Nephron progenitor cell (in vitro differentiated cells): ENCODE measurements at places on chromosomes 11 and 22.
A peak's percentile ranks its signal among the peaks of the same experiment; 100 is the strongest.

DNA sequence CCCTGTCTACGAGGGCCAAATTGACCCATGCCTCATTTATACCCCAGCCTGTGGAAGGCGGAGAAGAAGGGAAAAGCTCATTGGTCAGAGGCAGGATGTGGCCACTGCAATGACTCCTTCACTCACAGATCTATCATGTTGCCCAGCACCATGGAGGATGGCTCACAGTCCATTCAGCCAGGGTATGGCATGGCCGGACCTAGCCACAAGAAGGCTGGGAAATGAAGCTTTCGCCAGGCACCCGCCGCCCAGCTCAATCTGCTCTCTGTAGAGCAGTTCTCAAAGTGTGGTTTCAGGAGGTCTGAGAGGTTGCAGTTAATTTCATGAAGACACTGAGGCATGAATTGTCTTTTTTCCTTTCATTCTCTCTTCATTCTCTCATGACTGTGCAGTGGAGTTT is 40.6 kb upstream of the LINC01488 start:
- peaks cover 68% of the 10 kb centered on the region for H3K4me1 ChIP-seq
- no peak for DNase-seq
- H3K27ac ChIP-seq: no peak overlapping the region

- peaks cover 2% of the 10 kb centered on the region for H3K4me1 ChIP-seq
- no peak overlapping the region for H3K4me3 ChIP-seq
- H3K27ac ChIP-seq: no peak overlapping the region
- H3K27me3 ChIP-seq: peaks cover 11% of the 10 kb centered on the region
- no peak for DNase-seq
- no peaks in the 10 kb centered on the region for H3K36me3 ChIP-seq
Measured at GRCh38 chr22:44561139-44561840, 63.3 kb upstream of the RTL6 start.

GRCh38 chr11:112837162-112837826 is 123.9 kb upstream of the NCAM1 start:
- H3K4me3 ChIP-seq: no peak overlapping the region
- peak overlapping the region; percentile 96 for H3K27ac ChIP-seq
- DNase-seq: no peak
- H3K27me3 ChIP-seq: peaks cover 3% of the 10 kb centered on the region

- H3K4me1 ChIP-seq: peaks cover 20% of the 10 kb centered on the region
- DNase-seq: peak; percentile 64
- no peaks in the 10 kb centered on the region for H3K27me3 ChIP-seq
- H3K27ac ChIP-seq: no peak overlapping the region
- H3K36me3 ChIP-seq: peaks cover 59% of the 10 kb centered on the region
- H3K4me3 ChIP-seq: no peak overlapping the region
Measured at GRCh38 chr22:25193548-25193947, 6.1 kb upstream of the CRYBB3 start.

DNA sequence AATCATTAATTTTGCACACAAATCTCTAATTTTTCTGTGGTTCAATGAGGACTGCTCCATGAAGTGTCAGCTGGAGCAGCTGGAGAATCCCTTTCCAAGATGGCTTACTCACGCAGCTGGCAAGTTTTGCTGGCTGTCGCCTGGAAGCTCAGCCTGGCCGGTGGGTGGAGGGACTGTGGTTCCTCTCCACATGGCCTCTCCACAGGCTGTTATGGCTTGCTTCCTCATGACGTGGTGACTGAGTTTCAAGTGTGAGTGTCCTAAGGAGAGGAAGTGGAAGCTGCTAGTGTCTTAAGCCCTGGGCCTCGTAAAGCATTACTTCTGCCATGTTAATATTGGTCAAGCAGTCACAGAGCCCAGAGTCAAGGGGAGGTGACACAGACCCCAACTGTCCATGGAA is 14.0 kb upstream of the NRIP3 start:
- no peak overlapping the region for H3K4me3 ChIP-seq
- DNase-seq: no peak
- no peaks in the 10 kb centered on the region for H3K36me3 ChIP-seq
- H3K27ac ChIP-seq: no peak overlapping the region
- no peaks in the 10 kb centered on the region for H3K4me1 ChIP-seq
- H3K27me3 ChIP-seq: peaks cover 22% of the 10 kb centered on the region

- peaks cover 38% of the 10 kb centered on the region for H3K36me3 ChIP-seq
- H3K27me3 ChIP-seq: no peaks in the 10 kb centered on the region
- no peak overlapping the region for H3K4me3 ChIP-seq
- H3K4me1 ChIP-seq: peaks cover 28% of the 10 kb centered on the region
Measured at GRCh38 chr11:110098645-110099044, 5.5 kb downstream of the ZC3H12C start.

DNA sequence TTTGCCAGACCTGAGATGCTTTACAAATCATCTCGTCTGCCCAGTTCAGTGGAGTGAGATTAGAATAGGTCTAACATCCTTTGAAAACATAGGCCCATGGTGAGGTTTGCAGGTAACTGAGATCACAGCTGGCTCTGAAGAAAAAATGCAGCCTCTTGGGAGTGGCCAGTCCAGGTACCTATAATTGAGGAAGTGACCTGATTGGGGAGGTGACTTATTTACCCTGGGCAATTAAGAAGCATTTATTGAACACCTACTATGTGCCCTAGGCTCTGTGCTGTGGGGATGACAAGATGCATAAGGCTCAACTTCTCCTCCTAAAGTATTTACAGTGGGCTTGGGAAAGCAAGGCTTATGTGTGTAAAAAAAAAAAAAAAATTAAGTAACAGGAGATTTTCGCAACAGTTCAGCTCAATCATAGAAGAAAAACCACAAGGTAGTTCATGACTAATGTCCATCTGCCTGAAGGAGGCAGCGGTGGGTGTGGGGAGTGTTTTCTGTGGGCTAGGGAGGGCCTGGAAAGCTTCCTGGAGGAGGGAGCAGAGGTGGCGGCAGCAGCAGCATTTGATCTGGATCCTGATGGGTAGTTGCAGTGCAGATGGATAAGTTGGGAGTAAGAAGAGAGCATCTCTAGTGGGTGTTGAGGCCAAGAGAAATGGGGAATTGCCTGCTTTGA is 16.1 kb downstream of the MICAL2 start:
- H3K4me1 ChIP-seq: peaks cover 14% of the 10 kb centered on the region
- no peaks in the 10 kb centered on the region for H3K36me3 ChIP-seq
- peaks cover 22% of the 10 kb centered on the region for H3K27me3 ChIP-seq
- H3K27ac ChIP-seq: no peak overlapping the region

DNA sequence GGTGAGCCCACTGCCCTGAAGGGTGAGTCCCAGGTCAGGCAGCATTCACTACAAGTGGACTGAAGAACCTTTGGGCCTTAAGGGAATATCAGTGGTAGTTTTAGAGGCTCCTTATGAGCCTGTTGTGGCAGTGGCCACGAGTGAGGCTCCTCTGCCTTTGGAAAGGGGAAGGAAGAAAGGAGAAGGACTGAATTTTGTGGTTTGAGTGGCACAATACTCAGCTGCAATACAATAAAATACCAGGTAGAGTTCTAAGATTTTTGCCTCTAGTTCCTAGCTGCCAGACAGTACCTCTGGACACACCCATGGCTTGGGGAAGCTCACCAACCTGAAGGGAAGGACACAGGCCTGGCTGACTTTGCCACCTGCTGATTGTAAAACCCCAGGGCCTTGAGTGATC is 260.9 kb downstream of the DYNC2H1 start:
- no peaks in the 10 kb centered on the region for H3K27me3 ChIP-seq
- H3K27ac ChIP-seq: no peak overlapping the region
- peaks cover 40% of the 10 kb centered on the region for H3K36me3 ChIP-seq
- H3K4me1 ChIP-seq: no peaks in the 10 kb centered on the region
- no peak overlapping the region for H3K4me3 ChIP-seq

GRCh38 chr11:44308923-44309477 is 939 bp downstream of the ALX4 start:
- H3K27ac ChIP-seq: no peak overlapping the region
- H3K36me3 ChIP-seq: no peaks in the 10 kb centered on the region
- peak overlapping the region; percentile 80 for H3K4me3 ChIP-seq
- peak; percentile 52 for DNase-seq
- peaks cover 49% of the 10 kb centered on the region for H3K4me1 ChIP-seq

DNA sequence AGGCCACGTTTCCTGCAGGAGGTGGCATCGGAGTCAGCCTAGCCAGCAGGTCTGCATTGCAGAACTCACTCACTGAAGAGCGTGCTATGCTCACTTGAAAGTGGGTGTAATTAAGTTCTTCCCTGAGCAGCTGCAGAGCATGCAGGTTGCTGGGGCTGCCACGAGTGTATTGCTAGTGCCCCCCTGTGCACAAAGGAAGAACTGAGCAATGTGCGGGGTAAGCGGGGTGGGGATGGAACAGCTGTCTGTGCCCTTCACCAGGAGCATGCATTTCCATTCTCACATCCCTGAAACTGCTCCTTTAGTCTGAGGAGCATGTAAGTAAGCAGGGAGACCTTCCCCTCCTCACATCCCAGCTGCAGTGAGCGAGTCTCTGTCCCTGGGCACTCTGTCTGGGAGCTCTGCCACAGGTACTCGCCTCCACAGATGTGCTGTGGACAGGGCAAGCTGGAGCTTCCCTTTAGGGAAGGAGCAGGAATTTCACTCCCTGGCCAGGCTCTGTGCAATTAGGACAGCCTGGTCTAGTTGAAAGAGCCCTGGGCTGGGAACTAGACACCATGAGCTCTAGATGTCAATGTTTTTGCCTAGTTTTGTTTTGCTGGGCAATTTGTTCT is 1031.8 kb downstream of the NTM start:
- H3K27ac ChIP-seq: no peak overlapping the region
- peaks cover 35% of the 10 kb centered on the region for H3K27me3 ChIP-seq
- no peaks in the 10 kb centered on the region for H3K36me3 ChIP-seq

- no peak for DNase-seq
- H3K27ac ChIP-seq: no peak overlapping the region
- H3K4me3 ChIP-seq: no peak overlapping the region
Measured at GRCh38 chr11:535210-535518, 212 bp downstream of the HRAS start.

DNA sequence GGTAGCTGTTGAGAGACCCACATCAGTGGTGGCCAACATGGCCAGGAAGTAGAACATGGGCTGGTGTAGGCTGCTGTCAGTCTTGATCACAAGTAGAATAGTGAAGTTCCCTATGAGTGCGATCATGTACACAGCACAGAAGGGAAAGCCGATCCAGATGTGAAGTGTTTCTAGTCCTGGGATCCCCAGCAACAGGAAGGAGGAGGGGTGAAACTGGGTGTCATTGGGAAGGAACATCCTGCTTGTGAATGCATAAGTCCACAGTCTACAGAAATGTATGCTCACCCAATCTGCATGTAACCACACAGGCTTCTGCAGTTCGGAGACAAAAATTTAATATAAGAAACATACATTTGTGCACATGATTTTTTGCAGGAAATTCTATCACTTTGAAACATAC is at the start of gene OR52E2:
Gene OR52E2 (minus strand): TSS at position 237 of the 400 bp plus-strand sequence. CDS start 0 bp downstream, at position 237.
- peaks cover 8% of the 10 kb centered on the region for H3K4me1 ChIP-seq
- H3K27me3 ChIP-seq: no peaks in the 10 kb centered on the region
- DNase-seq: no peak

GRCh38 chr11:113521737-113522517 is 46.7 kb upstream of the DRD2 start:
- no peaks in the 10 kb centered on the region for H3K4me1 ChIP-seq
- DNase-seq: no peak
- H3K4me3 ChIP-seq: no peak overlapping the region
- peaks cover 5% of the 10 kb centered on the region for H3K36me3 ChIP-seq
- H3K27ac ChIP-seq: peak overlapping the region; percentile 57
- H3K27me3 ChIP-seq: peaks cover 42% of the 10 kb centered on the region

DNA sequence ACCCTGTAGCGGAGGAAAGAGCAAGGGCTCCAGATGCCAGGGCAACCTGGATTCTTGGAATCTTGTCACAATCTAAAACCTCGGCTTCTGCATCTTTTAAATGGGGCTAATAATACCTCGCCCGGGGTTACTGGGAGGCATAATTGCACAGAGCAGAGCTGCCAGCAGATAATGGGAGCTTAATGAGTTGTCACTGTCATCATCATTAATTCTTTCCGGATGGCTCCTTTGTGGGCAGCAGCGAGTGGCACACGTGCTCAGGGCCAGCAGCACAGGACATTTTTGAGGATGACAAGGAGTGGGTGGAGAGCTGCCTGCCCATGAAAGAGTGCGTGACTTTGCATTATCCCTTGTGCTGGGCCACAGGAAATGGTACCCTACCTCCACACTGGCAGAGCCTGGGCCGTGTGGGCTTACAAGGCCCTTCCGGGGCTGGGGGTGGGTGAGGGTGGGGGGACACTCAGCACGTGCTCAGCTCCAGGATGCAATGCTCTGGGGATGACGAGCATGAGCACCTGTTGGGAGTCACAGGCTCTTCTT is 5.7 kb downstream of the PDGFB start:
- peaks cover 62% of the 10 kb centered on the region for H3K4me1 ChIP-seq
- no peak overlapping the region for H3K27ac ChIP-seq
- H3K27me3 ChIP-seq: peaks cover 47% of the 10 kb centered on the region

DNA sequence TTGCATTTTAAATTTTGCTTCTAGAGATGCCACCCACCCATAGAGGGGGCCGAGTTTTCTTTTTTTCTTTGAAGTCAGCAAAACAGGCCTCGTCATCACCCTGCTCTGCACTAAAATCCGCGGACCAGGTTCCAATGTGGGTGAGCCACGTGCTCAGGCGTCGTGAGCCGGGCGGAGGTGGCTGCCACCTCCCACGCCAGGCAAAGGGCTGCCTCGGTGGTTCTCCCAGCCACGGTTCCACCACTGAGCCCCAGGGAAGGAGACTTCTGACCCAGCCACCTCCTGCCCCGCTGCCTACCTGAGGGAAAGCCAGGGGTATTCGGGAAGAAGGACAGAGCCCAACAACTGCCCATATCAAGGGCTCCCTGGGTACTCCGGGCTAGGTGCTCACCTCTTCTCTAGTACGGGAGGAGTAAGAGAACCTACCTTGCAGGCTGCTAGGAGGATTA is 45.3 kb downstream of the MN1 start:
- peaks cover 3% of the 10 kb centered on the region for H3K4me1 ChIP-seq
- H3K27ac ChIP-seq: no peak overlapping the region
- DNase-seq: no peak
- peaks cover 6% of the 10 kb centered on the region for H3K36me3 ChIP-seq

GRCh38 chr11:70466596-70466995 is 68.3 kb downstream of the CTTN start:
- DNase-seq: no peak
- H3K4me3 ChIP-seq: no peak overlapping the region
- H3K27me3 ChIP-seq: peaks cover 6% of the 10 kb centered on the region
- peaks cover 15% of the 10 kb centered on the region for H3K4me1 ChIP-seq
- no peaks in the 10 kb centered on the region for H3K36me3 ChIP-seq
- H3K27ac ChIP-seq: no peak overlapping the region

GRCh38 chr11:128732471-128733277 is 38.8 kb downstream of the FLI1 start:
- H3K4me3 ChIP-seq: no peak overlapping the region
- DNase-seq: no peak
- no peaks in the 10 kb centered on the region for H3K36me3 ChIP-seq
- H3K4me1 ChIP-seq: peaks cover 87% of the 10 kb centered on the region
- H3K27me3 ChIP-seq: peaks cover 25% of the 10 kb centered on the region

GRCh38 chr11:128775468-128775867 is 81.6 kb downstream of the FLI1 start:
- no peak for DNase-seq
- H3K27me3 ChIP-seq: peaks cover 8% of the 10 kb centered on the region
- H3K4me3 ChIP-seq: no peak overlapping the region

- peak overlapping the region; percentile 99 for H3K4me3 ChIP-seq
- no peaks in the 10 kb centered on the region for H3K36me3 ChIP-seq
- no peaks in the 10 kb centered on the region for H3K27me3 ChIP-seq
- H3K4me1 ChIP-seq: peaks cover 29% of the 10 kb centered on the region
- H3K27ac ChIP-seq: no peak overlapping the region
Measured at GRCh38 chr11:111604392-111605009, 2.3 kb downstream of the SIK2 start.
